ENCODE measurements at places on chromosomes 12 and 14. TPM values are rescaled to one million over a fixed set of nuclear protein-coding genes. Genes with fewer than 3 reads are reported as not detected.

- no peak for DNase-seq
Measured at GRCh38 chr14:104826861-104827176, 25.9 kb downstream of the ZBTB42 start.

Gene ANO2
- 19.5 TPM for total RNA-seq

Gene KCNK13
- 6.7 TPM for total RNA-seq

DNA sequence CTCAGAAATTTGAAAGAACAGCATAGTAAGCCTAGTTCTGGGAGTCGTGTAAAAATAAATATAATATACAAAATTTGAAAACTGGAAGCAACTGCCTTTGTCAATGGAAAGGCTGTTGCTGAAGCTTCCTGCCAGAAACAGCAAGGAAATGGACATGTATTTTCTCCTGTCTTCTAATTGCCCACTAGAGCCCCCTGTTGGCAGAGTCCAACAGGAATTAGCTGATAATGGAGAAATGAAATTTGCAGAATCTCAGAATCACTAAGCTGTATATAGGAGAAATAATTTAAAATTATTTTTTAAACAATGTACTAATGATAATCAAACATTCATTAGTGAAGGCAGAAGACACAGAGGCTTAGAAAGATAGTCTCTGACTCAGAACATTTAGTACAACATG lies 414.8 kb downstream of the SLC6A15 start:
- no peak for DNase-seq

Gene KLHDC2
- total RNA-seq, result 84.4 TPM

Gene CCDC196
- total RNA-seq, result not detected

Gene OR4K14
- not detected for total RNA-seq

- DNase-seq, result no peak
Measured at GRCh38 chr12:9388379-9388778, 180.2 kb upstream of the PZP start.

- no peak for DNase-seq
Measured at GRCh38 chr14:44701563-44702263, 194.6 kb upstream of the FSCB start.

GRCh38 chr14:102370305-102370809 lies 7.6 kb downstream of the TECPR2 start:
- DNase-seq, result peak; percentile 66

DNA sequence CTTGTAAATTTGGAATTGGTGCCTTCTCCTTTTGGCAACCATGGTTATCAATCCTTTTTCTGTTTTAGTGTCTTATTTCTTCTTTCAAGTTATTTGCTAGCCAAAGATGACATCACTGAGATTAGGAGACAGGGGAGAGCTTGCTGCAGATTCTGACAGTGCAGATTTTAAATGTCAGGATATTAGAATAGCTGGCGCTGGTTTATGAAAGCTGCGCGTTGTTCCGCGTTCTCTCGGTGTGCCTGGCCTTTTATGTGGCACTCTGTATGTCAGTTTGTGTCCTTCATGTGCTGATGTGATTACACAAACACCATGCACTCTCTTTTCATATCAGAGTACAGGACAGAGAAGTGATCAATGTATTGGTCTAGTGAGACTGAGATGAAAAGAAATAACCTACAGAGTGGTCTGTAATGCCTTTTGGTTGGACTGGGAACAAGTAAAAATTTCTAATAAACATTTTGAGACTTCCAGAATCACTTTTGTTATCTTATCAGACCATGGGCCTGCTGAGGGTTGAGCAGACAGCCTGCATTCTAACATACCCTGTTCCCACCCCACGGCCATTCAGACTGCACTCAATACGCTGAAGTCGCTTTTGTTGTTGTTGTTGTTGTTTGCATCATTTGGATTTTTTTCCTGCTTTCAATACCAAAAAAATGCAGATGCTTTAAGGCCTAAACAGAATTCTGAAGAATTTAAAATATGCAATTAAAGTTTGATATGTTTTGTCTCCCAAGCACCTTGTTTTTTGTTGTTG lies 49.7 kb upstream of the TRAF3 start:
- no peak for DNase-seq

Gene AQP5
- 0.81 TPM for total RNA-seq
